ENCODE measurements at places on chromosomes 5 and 9.

DNA sequence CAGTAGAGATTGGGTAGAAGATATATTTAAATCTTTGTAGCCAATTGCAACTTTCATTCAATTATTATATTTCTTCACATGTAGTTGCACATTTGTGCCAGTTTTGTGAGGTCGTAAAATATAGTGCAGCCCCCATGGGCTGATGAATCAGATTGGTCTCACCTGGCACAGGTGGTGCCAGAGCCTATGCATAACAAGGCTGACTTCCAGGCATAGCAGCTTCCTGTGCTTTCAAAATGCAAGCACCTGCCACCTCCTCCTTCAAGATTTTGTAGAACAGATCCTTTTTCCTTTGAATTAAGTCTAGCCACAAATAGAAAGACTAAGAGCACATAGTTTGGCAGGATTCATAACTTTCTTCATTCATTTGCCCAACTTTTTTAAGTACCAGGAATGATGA lies 87.1 kb downstream of the STARD4 start:
- DNase-seq, result no peak

DNA sequence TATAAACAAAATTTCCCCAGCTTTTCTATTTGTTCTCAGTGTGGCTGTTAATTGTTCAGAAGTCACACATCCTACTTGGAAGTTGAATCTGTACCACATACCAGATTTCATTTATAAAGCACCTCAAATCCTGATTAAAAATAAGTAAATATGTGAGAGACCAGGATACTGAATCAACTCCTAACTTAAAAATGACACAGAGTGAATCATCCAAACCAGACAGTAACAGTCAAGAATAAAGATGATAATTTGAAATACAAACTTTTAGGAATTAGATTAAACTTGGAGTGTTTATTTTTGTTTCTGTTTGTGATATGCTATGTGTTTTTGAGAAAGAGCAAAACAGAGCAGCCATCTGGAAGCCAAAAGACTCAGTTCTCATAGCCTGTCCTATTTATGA lies 633.2 kb upstream of the RORB start:
- DNase-seq, result no peak

DNA sequence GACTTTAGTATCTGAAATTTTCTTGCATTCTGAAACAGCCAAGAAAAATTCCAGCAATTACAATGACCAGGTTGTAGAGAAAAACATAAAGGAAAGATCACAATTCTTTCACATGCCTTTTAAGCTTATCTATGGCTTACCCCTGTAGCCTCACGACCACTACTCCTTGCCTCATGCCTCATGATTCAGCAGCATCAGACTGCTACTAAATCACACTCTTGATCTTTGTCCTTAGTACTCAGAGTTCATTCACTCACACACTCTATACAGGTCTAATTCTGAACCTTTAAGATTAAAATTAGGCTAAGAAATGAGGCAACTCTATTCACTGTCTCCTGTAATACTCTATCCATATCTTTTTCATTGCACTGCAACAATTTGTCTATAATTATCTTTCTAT lies 415.1 kb downstream of the MLLT3 start:
- no peak for DNase-seq

DNA sequence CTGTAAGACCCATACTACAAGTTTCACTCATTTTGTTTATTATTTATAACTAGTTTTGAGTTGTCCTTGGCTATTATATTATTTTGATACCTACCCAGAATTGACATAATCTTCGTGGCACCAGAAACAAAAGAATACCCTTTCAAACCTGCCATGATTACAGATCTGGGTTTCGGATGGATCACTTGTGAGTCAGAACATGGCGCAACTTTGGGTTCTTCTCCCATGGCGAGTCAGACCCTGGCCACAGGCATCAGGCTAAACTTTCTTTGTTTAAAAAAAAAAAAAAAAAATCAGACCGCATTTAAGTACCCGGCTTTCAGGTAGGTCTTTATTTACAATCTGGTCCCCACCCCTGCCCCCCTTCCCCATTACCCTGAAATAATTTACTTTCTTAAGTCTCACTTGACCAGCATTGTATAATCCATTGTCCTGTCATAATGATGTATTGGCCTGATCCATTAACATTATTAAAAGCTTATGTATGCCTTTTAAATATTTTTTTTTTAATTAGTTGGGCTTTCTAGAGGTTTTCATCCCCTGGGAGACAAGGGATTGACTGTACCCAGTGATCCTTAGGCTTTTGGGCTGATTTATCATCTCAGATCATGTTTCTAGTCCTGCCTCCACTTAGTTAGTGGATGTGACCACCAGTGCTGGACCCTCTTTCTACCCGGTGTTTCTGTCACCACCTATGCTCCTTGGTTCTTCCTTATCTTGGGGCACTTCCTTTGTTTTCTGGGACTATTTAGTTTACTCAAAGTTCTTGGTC lies 43.9 kb downstream of the F2RL2 start:
- DNase-seq, result no peak

GRCh38 chr5:151285683-151286082 lies 17.9 kb downstream of the SLC36A3 start:
- DNase-seq, result no peak

- DNase-seq, result no peak
Measured at GRCh38 chr5:157463081-157463480, 3.1 kb downstream of the NIPAL4 start.
